Activated T-cell treated with anti-CD3 and anti-CD28 coated beads, Interleukin-2, amount 50 U/mL, for 1 hour (primary cell): ENCODE measurements at places on chromosomes 6 and 20.

DNA sequence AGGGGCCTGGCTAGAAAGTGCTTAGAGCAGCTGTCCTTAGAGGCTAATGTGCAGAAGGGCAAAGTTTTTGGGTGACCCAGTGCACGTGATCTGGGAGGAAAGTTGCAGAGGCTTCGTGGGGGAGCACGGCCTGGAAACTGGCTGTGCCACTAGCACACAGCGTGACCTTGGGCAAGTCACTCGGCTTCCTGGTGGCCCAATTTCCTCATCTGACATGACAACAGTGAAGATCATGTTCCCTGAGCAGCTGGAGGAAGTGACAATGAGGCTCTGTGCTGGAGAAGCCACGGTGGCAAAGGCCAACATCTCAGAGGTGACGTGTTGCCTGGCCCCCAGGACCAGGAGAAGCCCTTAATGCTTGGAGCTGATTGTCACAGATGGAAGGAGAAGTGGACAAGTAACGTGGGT, 99.5 kb downstream of the FOXC1 start:
- DNase-seq: no peak

GRCh38 chr6:145309842-145310535, 425.3 kb downstream of the EPM2A start:
- no peak for DNase-seq

DNA sequence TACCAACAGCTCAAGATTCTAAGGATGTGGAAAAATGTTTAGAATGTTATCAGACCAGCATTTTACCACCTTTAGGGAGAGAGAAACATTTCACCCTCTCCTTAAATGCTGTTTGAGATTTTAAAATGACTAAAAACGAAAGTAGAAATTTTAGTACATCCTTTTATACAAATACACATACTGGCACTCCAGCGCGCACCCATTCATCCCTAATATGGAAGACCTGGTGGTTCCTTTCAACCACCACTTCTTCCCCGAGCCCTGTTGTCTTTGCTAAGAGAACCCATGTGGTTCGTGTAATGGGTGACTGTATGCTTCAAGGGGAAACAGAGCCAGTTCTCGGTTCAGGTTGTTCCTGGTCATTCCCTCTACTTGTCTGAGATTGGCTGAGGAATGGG, 21.3 kb downstream of the SPATA2 start:
- no peak for DNase-seq

- DNase-seq: no peak
Measured at GRCh38 chr6:11929241-11929835, 82.8 kb upstream of the HIVEP1 start.

DNA sequence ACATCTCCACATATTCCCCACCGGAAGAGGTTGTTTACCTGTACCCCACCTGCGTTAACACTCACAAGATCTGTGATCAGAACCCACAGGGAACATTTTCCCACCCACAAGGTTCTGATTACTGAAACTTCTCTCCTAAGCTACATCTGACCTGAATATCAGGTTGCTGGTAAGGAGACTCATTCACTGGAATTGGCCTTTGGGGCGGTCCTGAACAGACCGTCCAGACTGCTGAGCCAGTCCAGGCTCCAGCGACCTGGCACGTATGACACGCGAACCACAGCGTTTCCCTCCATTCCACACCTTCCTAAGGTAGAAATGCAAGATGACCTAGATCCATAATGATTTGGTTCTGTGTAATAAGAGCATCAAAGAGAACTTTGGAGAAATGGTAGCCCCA, 9.8 kb downstream of the VGLL2 start:
- DNase-seq: no peak

- DNase-seq: peak; percentile 55
Measured at GRCh38 chr20:58447511-58448391, 58.7 kb downstream of the VAPB start.

- no peak for DNase-seq
Measured at GRCh38 chr6:154252678-154253077, 103.9 kb downstream of the IPCEF1 start.

DNA sequence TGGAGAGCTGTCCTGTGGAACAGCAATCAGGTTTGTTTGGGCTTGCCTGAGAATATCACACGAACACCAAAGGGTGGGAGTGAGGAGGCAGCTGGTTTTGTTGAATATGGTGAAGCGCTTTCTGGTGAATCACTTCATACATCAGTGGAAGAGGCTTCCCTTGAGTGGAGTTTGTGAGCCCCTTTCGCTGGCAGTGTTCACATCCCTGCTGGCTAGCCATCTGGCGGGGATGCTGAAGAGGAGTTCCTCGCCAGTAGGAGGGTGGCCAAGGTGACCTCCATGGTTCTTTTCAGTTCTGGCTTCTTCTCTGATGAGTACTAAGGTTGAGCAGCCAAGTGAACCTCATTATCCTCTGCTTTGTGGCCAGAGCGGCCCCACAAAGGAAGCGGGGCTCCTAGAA, 37.7 kb upstream of the RNF8 start:
- DNase-seq: no peak

DNA sequence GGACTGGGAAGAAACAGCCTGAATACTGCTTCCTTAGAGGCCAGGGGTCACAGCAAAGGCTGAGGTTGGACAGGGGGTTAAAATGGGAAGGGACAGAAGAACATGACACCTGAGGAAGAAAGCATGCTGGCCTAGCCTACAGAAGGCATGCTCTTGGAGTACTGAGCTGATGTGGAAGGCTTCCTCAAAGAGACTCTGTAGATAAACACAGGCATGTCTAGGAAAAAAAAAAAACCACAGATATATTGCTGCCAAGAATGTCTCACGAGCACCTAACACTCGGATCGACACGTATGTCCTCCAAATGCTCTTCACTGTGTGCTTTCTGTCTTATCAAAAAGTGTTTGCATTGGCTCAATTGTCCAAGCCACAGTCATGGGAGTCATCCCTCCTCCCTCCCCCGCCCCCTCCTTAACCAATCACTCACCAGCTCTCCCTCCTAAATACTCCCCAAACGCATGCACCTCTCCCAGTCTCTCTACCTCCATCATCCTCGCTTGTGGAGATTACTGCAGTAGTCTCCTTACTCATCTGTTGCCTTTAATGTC, 101.1 kb upstream of the LRFN2 start:
- no peak for DNase-seq

- DNase-seq: peak; percentile 24
Measured at GRCh38 chr6:137363805-137364138, 130.4 kb downstream of the OLIG3 start.

DNA sequence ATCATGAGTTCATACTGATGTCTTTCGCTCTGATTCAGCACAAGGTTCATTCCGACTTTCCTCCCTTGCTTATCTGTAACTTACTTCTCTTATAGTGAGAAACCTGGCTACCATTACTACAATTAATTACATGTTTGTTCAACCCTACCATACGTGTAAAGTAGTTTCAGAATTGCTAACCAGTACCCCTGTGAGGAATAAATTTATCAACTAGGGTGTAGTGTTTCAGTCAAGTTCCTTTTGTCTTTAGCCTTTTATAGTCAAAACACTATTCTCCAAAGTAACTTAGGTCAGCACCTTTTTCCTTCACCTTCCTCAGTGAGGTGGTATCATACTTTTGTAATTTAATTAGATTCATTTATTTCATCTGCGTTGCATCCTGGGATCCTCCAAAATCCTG, 64.9 kb downstream of the MAP3K4 start:
- DNase-seq: no peak

DNA sequence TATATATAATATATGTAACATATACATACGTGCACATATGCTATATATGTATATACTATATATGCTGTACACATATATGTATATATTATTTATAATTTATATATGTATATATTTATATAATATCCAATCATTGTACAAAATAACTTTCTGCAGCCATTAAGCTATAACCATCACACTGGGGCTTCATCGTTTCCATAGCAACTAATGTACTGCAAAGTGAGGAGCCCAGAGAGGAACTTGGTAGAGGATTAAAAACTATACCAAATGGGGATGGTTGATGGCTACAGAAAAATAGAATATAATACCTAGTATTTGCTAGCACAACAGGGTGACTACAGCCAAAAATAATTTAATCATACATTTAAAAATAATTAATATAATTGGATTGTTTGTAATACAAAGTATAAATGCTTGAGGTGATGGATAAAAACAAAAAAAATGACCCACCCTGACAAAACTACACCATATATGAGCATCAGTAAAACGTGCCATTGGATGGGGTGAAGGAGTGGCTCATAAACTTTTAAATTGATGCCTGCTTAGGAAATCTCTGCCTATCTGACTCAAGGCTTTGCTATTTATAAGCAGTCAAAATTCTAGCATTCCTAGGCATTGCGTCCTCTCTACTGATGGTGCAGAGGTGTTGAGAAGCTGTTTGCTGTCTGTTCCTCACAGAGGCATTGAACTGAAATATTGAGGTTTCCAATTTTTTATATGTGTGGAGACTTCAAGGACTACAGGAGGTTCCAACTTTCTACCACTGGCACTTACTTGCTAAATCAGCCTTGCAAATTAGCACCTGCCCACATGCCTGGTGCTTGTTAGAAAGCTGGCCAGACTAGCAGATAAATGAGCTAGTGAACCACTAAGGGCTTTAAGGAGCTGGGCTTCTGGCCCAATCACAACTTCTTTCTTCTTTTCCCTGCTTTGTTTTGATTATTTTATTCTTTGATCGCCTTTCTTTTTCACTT, 190.1 kb downstream of the SCP2D1 start:
- no peak for DNase-seq

DNA sequence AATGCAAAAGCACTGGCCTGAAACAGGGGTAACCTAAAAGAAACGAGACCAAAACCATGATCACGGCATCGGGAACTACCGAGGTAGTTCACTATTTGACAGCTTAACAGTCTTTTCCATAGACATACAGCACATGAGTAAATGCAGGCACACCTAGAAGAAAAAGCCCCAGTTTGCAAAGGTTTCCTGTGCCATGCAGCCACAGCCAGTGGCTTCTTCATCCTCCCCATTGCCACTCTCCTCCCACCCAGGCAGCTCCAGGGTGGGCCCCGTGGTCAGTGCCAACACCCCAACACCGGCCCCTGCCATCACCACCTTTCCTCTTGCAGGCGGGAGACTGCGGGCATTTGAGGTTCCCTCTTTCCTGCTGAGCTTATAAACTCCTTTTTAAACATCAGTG, 115.4 kb downstream of the SLC23A2 start:
- no peak for DNase-seq

GRCh38 chr6:3612341-3613041, 139.0 kb downstream of the PXDC1 start:
- DNase-seq: no peak

GRCh38 chr6:3781504-3781903, 30.0 kb upstream of the PXDC1 start:
- DNase-seq: no peak

- no peak for DNase-seq
Measured at GRCh38 chr20:38126146-38126921, 38.7 kb downstream of the TGM2 start.

- DNase-seq: no peak
Measured at GRCh38 chr6:91681296-91681695, 1094.4 kb upstream of the MAP3K7 start.

GRCh38 chr6:169961772-169962561, 210.5 kb downstream of the ERMARD start:
- peak; percentile 34 for DNase-seq

DNA sequence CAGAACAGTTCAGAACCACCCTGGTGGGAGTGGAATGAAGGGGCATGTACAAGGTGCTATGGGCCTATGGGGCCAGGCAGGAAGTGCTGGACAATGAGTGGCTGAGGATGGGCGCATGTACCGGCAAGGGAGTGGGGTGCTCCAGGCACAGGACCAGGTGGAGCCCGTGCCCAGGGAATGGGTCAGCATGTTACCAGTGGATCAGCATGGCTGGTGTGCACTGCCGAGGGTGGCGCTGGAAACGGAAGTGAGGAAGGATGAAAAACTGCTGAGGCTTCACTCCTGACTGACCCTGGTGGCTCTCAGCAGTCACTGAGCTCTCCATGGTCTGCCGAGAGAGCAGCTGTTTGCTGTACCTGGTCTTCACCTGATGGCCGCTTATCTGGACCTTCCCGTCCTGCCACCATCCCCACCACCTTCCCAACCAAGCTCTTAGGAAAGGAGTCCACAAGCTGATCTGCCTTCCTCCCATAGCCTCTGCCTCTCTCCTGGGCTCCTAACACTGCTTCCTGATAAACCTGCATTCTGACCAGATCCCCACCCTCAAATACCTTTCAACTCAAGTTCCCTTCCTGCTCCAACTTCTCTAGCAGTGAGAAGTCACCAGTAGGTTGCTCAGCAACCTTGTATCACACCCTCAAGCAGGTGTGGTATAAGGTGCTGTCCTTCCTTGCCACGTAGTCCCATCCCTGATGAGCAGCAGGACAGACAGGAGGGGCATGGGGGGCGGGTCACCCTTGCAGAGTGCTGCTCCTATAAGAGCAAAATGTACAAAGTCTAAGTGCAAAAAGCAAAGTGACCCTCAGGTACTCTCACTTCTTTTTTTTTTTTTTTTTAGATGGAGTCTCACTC, 7.1 kb downstream of the UQCC2 start:
- no peak for DNase-seq

- no peak for DNase-seq
Measured at GRCh38 chr20:4234128-4234527, 218.8 kb upstream of the RNF24 start.

- DNase-seq: no peak
Measured at GRCh38 chr6:33202799-33203198, 1.7 kb upstream of the HSD17B8 start.

DNA sequence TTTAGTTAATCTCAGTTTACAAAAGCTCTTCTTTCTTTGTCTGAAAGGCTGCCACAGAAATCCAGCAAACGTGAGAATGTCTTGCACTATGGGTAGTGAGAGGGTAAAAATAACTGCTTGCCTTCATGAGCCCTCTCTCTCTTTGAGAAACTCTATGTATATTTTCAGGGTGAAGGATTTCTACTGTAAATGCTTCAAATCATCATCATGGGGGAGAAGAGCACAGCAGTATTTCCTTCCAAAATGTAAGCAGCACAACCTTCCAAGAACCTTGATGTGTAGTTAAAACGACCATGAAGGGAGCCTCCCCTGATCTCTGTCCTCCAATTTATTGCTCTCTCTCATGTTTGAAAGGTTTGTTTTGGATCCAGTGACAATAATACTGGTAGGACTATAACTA, 141.3 kb upstream of the CENPW start:
- no peak for DNase-seq

DNA sequence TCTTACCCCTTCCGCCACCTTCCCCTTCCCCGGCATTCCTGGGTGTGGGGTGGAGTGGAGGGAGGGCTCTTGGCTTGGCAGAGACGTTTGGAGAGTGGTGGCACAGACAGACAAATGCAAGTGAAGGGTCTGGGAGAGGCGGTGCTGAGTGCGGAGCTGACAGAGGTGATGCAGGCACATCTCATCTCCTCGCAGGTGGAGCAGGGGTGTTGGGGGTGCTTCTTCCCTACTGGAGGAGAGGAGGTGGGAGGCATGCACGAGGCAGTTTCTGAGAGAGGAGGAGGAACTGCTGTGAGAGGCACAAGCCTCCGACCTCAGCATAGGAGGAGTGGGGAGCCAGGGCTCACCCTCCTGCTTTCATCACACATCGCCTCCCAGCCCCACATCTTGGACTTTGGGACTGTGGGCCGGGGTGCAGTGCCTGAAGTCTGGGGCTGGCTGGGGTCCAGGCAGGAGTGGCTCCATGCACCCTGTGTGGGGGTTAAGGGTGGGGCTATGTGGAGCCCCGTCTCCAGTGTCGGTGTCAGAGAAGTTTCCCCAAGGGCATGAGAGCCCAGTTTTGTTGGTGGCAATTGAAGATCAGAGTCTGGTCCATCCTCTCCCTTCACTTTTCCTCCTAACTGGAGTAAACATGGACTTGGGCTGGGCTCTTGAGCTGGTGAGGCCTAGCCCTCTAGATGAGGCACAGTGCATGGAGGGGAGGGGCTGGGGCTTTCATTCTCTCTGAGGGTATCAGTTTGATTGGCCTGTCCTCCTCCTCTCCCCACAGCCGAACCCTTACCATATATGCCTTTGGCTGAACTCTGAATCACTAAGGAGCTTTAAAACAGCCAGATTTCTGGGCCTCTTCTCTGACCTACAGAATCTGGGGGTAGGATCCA, 20.2 kb upstream of the SLC22A7 start:
- no peak for DNase-seq
